CD4-positive, alpha-beta T cell treated with Interleukin-15 for 4 hours (primary cell): ENCODE measurements at places on chromosomes 11 and 22.

DNA sequence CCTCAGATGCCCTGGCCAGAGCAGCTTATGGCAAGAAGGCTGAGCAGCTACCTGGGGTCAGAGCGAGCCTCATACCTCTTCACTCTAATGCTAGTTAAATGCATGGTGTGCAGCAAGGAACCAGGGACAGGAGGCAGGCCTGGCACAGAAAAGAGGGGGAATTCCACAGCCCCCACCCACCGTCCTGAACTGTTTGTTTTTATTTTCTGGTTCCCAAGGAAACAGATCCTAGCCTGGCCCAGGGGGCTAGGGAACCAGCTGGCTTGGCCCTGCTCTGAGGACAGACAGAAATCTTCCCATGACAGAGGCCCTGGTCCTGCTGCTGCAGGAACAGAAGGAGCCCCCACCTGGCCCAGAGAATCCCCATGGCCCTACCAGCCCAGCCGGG, 40.4 kb downstream of the SLCO2B1 start:
- no peak for DNase-seq

DNA sequence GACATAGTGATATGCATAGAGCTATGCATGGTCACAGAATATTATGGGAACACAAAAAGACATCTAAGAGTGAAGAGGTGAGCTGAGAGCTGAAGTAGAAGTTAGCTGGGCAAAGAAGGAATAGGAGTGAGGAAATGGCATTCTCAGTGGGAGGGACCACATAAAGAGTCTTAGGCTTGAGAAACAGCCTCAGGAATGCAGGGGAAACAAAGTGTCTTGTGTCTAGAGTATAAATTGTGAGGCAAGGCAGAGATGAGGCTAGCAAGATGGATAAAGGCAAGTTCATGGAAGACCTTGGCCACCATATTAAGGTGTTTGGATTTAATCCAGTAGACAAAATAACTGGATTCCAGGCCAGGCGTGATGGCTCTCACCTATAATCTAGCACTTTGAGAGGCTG, 40.6 kb upstream of the CRTAM start:
- no peak for DNase-seq

- DNase-seq, result no peak
Observed at GRCh38 chr22:46581538-46582244, 38.5 kb upstream of the GRAMD4 start.

DNA sequence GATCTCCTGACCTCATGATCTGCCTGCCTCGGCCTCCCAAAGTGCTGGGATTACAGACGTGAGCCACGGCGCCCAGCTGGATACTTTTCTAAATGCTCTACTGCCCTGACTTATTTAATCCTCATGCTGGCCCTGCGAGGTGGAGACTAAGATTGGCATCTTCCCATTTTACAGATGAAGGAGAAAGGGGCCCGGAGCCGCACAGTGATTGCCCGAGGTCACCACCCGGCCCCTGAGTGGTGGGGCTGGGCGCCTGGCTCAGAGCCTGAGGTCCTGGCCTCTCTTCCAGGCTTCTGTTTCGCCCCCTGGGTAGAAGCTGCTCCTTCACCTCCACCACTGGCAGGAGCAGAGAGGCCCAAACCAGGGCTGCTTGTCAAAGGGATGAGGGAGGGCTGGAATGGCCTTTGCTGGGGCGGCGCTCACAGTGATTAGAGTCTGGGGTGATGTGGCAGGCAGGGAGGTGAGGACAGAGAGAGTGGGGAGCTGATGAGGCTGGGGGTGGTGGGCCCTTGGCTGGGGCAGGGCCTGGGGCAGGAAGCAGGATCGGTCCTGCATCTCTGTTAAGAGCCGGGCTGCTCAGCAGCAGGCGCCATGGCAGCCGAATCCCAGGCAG, 15.4 kb upstream of the MPPED1 start:
- no peak for DNase-seq

DNA sequence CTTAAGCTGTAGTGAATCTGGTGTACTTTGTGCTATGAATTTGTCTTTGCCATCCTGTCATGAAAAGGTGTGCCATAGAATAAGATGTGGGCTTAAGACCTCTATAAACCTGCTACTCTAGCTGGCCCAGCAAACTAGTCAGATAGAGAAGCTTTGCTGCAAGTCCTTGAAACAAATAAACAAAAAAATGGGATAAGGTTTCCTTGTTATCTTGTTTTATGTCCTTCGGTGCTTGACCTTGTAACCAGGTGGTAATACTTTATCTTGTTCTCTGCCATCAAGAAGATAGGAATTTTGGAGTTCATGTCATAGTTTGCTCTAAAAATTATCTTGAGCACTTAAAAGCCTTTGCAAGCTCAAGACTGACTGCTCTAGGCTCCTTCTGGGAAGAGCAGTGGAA, 14.3 kb upstream of the TMEM86A start:
- DNase-seq, result no peak

GRCh38 chr11:2526808-2527381, 82.1 kb downstream of the KCNQ1 start:
- DNase-seq, result peak; percentile 4

- DNase-seq, result no peak
Observed at GRCh38 chr11:2551131-2551530, 106.3 kb downstream of the KCNQ1 start.

GRCh38 chr11:80163441-80163840, 722.6 kb upstream of the TENM4 start:
- DNase-seq, result no peak

GRCh38 chr11:61586792-61587430, 6.0 kb upstream of the SYT7 start:
- DNase-seq, result no peak

DNA sequence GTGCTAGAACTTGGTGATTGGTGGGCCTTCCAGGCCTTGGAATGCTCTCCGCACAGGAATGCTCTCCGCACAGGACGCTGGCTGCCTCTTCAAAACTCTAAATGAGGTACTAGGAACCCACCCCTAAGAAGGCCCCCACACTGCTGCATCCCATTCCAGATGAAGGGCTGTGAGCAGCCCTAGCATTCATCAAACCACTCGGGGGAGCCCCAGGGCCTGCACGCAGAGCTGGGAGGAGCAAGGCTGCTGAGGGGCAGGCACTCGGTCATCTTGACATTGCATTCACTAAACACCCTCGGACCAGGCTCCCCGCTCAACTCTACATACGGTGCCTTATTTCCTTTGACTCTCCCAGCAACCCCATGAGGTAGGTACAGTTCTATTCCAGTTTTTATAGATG, 49.2 kb upstream of the EMID1 start:
- DNase-seq, result no peak

DNA sequence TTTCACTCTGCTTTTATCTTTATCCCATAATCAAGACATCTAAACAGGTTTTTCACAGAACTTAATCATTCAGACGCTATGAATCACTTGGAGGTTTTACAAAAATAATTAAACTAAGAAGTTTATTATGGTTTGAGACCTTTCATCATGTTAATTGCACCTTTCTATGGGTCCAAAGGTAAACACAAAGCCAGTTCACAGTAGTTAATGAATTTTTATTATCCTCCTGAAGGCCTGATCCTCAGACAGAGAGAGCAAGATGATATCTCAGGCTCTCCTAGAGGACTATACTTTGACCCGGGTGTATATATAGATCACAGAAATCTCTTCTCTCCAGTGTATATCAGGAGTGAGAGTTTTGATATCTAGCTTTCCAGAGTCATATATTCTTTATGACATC, 1044.3 kb upstream of the RAG2 start:
- DNase-seq, result no peak

GRCh38 chr11:75430714-75431532, 2.1 kb downstream of the KLHL35 start:
- no peak for DNase-seq

DNA sequence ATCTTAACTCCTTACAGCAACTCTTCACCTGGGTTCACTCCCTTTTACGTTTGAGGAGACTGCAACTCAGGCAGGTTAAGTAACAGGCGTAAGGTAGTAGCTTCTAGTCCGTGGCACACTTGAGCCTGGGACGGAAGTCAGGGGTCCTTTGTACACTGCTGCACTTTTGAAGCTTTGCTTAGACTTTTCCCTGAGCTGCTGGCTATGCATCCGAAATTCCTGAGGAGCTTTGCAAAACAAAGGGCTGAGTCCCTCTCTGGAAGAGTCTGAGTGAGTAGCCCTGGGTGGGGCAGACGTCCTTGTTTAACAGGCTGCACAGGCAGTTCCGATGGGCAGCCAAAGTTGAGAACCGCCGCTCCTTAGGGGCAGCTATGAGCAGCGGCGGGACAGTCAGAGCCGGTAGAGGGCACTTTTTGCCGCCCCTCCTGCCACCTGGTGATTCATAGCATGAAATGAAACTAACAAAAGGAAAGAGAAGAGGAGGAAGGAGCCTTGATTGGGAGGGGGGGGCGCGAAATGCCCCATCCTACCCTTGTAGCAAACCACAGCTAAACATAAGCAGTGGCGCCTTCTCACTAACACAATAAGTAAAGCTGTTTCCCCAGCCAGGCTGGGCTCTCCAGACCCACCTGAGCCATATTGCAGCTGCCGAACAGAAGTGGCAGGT, 1.4 kb downstream of the TMEM109 start:
- peak; percentile 77 for DNase-seq

DNA sequence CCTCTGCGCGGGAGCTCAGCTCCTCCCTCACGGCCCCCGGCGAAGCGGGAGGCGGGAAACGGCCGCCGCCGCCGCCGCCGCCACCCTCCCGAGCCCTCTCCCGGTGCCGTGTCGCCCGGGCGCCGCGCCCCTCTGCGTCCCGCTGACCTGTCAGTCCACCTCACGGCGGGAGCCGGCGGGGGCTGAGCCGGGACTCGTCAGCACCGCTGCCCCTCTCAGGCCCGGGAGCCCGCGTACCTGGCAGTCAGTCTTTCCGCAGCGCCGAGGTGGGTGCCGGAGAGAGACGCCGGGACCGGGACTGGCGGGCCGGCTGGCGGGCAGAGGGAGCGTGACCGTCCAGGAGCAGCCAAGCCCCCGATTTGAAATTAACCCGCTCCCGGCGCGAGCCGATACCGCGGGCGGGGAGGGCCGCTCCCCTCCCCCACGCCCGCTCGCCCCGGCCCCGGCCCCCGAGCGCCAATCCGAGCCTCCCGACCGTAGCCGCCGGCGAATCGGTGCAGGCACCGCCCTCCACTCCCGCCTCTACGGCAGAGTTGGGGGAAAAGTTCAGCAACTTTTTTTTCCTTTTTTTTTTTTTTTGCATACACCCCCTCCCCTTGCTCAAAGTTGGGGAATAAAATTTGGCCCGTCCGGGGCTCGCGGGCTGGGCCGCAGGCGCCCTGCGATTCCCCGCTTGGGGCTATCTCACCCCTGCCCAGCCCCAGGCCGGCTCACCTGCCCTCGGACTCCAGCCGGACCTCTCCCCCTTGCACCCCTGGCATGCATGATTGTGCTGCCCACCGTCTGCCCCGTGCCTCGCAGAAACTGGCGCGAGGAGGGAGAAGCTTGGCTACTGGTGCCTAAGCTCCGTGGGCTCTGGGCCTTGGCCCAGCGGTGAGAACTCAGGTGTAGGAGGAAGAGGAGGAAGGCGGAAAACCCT, 774 bp upstream of the E2F8 start:
- no peak for DNase-seq
